Stimulated activated CD8-positive, alpha-beta memory T cell treated with anti-CD3 and anti-CD28 coated beads, Interleukin-4, amount 100 ng/mL, for 48 hours (primary cell): ENCODE measurements at places on chromosomes 5 and 9.

DNA sequence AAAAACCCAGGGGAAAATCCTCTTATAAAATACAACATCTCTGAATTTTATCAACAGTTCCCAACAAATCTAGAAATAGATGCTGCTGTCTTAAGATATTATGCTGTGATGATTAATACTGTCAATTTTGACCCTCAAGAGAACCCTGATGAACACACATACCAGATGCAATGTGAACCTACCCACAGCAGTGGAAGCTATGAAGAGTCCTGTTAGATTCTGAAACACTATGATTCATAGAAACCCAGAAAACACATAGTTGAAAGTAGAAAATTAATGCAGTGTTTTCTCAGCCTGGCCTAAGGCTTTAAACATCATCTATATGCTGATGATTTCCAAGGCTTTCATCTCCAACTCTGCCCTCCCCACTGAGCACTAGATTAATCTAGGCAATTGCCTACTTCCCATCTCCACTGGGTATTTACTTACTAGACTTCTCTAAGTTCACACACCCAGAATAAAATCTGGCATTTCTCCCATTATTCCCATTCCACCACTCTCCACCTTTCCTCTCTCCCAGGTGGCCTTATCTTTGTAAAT, 296.2 kb downstream of the CTNND2 start:
- no peak for DNase-seq

DNA sequence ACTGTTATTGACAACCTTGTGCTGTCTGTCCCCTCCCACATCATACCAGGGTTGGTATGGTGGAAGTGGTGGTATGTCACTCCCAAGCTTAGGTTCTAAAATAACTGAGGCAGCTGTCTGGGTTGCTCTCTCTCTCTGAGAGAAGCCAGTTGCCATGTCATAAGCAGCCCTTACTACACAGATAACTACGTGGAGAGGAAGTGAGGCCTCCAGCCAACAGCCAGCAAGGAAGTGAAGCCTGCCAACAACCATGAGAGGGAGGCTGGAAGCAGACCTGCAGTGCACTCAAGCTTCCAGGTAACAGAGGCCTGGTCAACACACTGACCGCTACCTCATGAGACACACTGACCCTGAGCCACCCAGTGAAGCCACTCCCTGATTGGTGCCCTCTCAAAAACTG, 18.6 kb downstream of the CTNNAL1 start:
- no peak for DNase-seq

DNA sequence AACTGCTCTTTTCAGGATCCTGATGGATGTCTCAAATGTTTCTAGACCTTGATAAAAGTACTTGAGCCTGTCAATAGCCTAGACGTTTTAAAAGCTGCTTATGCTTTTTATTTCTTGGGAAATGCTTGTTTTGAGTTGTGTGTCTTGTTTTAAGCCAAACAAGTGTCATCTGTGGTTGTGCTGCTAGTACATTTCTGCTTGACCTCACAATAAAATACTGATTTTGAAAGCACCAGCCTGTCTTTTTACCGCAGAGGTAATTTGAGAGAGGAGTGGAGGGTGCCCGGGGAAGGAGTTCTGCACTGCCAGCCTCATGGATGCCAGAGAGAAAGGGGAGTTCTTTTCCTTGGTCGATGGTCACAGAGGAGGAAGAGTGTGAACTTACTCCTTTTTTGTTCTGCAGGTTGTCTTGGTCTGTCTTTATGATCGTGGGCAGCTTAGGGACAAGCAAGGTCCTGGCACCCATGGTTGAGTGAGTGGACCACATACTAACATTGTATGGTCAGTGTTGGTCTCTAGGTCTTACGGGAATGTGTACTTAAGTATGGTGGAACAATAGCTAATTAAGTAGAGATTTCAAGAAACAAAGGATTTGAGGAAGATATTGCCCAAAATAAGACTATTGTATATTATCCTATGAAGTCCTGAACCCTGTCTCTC, 61.0 kb downstream of the TRIO start:
- no peak for DNase-seq

DNA sequence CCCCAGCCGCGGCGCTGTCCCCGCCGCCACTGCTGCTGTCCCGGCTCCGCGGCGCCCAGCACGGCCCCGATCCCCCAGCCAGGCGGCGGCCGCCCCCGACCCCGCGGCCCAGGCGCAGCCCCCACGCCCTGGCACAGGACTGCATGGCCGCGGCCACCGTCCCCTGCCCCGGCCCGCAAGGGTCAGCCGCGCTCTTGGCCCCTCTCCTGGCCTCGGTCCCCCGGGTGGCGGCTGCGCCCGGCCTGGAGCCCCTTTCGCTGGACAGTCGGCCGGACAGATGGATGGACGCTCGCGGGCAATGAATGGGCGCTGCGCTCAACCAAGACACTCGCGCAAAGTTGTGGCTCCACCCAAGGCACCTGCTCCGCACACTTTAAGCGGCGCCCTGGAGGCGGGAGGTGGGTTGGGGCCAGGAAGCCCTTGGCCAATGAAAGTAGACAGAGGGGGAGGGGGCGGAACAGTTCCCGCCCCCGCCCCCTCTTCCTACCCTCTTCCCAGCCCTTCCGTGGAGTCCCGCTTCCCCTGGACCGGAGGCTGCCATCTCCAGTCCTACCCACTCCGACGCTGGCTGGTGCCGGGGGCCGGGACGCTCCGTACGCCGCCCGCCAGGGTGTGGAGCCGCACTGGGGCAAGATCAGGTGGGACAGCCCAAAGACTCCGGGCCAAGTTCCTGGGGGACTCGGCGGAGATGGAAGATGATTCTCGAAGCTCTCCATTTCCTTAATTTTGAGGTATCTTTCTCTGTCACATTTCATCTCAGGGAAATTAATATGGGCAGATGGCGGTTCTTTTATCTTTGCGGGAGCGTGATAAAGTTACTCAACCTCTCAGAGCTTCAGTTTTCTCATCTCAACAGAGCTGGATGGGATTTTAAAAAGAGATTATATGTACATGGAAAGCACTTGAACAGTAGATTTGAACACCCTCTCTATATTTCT, at the start of gene GLDC:
Gene GLDC (minus strand): TSS at position 375 of the 938 bp plus-strand sequence. CDS start 230 bp downstream, at position 145.
- peak; percentile 49 for DNase-seq

GRCh38 chr9:9521033-9521779, 1091.6 kb downstream of the PTPRD start:
- no peak for DNase-seq

DNA sequence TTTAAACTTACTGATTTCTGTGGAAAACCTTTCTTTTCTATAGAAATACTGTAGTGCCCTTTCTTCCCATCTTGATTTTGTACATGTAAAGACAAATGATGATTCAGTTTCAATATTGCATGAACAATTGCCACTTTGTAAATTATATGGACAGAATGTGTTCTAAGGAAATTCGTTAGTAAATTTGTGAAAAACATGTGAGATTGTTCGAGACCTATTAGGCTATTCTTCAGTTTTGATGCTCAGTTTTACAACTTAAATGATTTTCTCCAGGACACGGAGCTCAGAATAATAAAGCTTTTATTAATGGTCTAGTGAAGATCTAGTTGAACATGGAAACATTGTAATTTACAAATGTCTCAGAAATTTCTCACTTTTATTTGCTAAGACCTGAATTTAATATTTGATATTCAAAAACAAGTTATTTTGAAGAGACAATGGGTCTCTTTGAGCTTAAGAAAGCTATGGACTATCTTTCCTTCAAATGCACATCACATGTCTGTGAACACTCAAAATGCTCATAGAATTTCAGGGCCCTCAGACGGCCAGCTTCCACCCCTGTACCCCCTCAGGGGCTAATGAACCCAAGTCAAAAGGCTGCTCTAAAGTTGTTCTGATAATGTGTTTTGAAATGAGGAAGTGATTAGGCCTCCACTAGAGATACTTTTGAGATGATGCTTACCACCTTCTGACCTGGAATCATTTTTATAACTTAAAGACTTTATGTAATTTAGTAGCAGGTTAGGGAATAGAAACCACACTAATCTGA, 54.1 kb upstream of the FSD1L start:
- no peak for DNase-seq

DNA sequence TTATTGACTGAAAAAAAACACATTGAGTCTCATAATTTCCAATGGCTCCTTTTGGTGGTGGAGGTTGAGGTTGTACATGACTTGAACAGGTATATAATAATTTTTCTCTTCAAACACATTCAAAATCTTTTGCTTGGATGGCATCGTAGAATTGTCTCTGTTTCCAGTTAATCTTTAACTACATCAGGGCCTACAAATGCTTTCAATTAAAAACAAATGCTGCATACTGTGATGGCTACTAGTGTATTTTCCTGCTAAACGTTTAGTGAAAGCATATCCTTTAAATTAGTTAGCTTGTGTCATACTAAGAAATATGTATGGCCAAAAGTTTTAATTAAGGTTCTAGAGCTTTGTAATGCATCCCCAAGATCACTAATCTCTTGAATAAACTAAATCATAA, 313.8 kb downstream of the SLF1 start:
- DNase-seq: no peak

DNA sequence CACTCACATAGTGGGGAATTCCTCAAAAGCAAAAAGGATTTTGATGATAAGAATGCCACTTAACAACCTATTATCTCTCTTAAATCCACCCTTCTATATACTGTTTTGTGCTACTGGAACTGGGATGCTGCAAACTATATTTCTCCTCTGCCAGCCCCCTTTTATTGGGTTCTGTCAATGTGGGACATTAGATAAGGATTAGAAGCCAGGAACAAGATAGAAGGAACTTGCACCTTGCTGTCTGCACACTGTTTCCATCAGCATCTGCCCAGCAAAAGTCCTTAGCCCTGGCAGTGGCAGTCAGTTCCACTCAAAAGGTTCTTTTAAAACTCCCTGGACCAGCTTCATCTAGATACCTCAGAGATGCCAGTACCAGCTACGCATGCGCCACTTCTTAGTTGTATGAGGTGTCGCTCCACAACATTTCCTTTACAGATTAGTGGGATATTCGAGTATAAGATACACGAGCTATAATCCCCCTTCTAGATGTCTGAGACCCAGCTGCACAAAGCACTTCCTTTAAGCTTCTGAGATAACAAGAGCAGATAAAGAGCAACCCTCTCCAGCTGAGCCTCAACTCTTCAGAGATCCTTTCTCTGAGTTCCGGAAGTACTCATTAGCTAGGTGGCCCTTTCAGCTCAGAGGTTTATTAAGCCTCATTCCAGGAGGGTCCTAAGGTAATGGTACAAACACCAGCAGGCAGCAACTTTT, 45.3 kb downstream of the CERT1 start:
- no peak for DNase-seq

- DNase-seq: no peak
Measured at GRCh38 chr9:25658571-25658970, 19.7 kb downstream of the TUSC1 start.
